ENCODE measurements at places on chromosomes 4 and X. TPM values are rescaled to one million over a fixed set of nuclear protein-coding genes. Genes with fewer than 3 reads are reported as not detected.

Gene DUSP21
- total RNA-seq = not detected

Gene STPG2
- 2.4 TPM for total RNA-seq

Gene SYNPO2
- total RNA-seq = 35.5 TPM

Gene MAP7D2
- total RNA-seq = 61.7 TPM

Gene GPM6B
- 803 TPM for total RNA-seq

Gene COX7B2
- not detected for total RNA-seq

Gene RRH
- total RNA-seq = 2.4 TPM

GRCh38 chr4:182885738-182886077 lies 31.5 kb downstream of the DCTD start:
- DNase-seq = no peak

DNA sequence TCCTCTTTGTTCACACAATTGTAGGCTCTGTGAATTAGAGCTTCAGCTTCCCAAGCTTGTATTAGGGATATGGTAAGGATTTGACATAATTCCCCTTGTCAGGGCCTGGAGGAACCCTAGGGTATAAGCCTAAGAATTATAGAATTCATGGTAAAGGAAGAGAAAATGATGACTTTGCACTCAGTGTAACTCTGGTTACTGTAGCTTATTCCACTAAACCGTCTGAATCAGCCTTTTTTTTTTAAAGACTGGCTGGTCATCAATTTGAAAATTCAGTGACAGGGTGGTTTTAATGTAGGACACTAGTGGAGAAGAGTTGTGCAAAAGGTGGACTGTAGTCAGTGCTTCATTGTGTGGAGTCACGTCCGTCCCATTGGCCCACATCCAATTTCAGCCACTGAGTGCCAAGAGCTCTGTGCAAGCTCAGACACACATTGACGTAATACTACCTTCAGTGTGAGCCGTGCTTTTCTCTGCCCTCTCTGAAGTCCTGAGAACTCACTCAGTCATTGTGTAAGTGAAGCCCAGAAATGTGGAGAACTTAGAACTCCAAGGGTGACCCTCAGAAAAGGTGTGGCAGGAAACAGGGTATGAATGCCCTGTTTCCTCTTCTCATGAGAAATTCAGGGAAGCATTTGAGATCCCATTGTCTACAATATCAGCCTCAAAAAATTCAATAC lies 449.8 kb downstream of the C4orf33 start:
- no peak for DNase-seq

DNA sequence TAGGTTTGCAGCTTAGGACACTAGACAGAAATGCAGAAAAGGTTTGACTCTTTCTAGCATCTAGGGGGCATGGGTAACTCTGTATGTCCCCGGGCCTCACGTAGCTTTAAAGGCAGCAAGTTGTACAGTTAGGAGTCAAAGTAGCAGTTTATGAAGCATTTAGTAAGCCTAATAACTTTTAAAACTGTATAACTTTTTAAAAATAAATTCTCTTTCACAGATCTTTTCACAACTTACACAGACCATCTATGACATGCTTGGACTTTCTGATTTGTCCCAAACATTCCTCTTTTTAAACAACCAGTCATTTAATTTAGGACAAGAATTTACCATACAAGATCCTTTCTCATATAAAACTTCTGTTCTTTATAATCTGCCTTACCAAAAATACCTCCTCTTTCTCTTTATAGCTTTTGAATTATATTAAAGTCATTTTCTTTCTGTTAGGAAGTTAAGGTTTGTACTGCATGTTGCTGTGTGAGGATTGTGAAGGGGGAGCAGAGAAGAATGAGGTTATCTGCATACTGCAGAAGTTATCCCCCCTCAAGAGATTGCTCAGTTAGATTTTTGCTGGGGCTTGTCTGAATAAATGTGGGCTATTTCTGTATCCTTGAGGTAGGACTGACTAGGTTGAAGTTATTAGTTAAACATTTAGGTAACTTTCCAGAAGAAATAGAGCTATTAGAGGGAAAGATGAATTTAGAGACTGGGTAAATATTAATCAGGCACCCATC lies 94.3 kb downstream of the CPE start:
- no peak for DNase-seq

DNA sequence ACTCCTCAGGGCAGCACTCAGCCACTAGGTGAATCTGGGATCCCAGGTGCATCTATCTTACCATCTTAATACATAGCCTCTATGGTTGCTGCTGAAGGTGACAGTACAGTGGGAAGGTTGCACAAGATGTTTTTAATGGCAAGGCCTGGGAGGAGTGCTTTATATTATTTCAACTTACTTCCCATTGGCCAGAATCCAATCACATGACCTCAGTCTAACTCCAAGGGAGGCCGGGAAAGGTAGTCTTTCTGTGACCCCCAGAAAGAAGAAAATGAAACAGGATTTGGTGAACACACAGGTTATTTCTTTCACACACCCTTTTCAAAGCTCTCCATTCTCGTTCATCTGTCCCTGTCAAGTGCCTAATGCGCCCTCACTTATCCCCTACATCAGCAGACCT lies 189.1 kb upstream of the ATP6AP2 start:
- DNase-seq = no peak

- DNase-seq = no peak
Measured at GRCh38 chr4:2792711-2793585, at the start of gene SH3BP2. TSS of gene SH3BP2 (plus strand) at chr4:2793085. CDS start at chr4:2820618, 27,533 bp downstream.

DNA sequence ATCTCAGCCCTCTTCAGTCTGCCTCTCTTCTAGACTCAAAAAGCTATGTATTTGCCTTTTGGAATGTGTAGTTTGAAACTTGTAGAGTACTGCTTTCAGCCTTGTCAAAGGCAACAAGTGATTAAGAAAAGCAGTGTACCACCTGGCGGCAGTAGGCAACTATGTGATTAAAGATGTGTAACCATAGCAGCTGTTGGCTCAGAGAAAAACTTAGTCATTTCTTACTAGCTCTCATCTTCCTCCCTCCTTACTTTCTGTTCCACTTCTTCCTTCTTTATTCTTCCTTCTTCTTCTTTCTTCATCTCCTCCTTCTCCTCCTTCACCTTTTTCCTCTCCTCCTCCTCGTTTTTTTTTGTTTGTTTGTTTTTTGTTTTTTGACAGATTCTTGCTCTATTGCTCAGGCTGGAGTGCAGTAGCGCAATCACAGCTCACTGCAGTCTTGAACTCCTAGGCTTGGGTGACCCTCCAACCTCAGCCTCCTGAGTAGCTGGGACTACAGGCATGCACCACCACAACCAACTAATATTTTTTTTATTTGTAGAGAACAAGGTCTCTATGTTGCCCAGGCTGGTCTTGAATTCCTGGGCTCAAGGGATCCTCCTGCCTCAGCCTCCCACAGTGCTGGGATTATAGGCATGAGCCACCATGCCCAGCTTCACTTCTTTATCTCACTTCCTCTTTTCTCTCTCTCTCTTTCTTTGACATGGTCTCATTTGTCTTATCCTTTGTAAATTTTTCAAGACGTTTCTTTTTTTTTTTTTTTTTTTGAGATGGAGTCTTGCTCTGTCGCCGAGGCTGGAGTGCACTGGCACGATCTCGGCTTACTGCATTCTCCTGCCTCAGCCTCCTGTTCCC lies 32.6 kb downstream of the ABHD18 start:
- DNase-seq = no peak

DNA sequence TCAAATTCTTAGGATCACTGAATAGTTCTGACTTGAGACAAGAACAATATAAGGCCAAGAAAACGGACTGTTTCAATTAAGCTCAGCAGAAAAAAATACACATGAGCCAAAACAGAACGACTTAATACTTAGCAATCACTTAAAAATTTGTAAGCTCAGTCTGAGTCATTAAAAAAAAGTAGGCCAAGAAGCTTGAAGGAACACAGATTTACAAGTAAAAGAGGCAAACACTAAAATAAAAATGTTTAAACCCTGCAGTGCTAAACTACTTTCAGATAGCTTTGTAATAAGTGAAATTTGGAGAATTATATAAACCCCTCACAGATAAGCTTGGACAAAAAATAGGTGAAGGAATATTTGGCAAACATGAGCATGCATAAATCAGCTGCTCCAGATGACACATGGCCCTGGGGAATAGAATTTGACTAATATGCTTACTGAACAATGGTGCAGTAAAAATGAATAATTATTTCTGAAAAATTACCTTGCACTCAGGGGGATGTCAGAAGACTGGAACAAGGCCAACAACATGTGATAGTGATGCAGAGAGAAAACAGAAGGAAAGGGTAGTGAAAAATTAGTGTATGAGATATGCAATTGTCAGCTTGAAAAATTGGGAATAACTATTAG lies 49.6 kb downstream of the LNX1 start:
- no peak for DNase-seq

DNA sequence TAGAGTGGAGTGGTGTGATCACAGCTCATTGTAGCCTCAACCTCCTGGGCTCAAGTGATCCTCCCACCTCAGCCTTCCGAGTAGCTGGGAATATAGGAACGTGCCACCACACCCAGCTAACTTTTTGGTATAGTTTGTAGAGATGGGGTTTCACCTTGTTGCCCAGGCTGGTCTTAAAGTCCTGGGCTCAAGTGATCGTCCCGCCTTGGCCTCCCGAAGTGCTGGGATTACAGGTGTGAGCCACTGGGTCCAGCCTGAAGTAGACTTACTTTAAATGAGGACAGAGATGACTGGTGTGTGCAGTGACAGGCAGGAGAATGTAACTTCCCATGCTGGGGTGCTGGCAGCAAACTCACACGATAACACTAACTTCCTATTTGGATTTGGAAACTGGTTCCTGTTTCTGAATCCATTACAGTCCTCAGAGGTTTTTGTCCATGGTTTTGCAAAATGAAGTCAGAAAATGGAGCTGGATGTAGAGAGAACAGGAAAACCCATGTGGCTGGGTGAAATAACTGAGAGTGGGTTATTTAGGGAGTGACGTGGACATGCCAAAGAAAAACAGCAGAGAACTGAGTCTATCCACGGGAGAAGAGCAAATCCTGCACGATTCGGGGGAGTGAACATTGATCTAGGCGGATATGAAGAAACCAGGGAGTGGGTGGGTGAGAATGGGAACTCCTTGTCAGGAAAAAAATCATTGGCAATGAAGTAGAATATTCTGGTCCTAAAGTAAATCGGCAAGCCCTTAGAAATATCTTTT lies 95.6 kb downstream of the GATB start:
- no peak for DNase-seq

- no peak for DNase-seq
Measured at GRCh38 chr4:159353422-159354116, 250.7 kb downstream of the RAPGEF2 start.

DNA sequence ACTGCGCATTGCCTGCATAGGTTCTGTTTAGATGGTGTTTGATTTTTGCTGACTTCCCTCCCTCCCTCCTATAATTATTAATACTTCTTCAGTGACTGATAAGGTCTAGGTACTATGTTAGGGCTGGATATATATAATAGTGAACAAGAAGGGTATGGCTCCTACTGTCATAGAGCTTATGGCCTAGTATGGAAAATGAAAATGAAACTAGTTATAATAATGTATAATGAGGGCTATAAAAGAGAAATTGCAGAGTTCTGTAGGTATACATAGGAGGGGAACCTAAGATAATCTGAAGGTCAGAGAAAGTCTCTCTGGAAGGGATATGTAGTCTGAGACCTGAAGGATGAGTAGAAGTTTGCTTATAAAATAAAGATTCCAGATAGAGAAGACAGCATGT lies 102.1 kb downstream of the DCK start:
- DNase-seq = no peak

- no peak for DNase-seq
Measured at GRCh38 chr4:131613824-131614216, 1535.3 kb upstream of the PCDH10 start.

DNA sequence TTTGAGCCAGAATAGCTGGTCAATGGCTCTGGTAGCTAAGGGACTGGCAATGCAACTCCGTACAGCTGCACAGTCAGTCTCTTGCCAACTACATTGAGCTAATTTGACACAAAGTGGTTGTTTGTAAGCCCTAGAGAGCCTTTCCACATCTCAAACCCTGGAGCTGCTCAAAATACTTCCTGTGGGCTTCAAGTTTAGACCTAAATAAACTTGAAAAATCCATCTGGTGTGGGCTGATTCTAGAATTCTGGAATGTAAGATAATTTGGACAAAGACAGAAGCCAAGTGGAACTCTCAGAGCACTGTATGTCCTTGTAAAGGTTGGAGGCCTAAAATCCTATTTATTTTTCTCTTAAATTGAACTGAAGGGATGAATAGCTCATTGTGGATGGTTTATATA lies 380.8 kb downstream of the SPRY1 start:
- no peak for DNase-seq

DNA sequence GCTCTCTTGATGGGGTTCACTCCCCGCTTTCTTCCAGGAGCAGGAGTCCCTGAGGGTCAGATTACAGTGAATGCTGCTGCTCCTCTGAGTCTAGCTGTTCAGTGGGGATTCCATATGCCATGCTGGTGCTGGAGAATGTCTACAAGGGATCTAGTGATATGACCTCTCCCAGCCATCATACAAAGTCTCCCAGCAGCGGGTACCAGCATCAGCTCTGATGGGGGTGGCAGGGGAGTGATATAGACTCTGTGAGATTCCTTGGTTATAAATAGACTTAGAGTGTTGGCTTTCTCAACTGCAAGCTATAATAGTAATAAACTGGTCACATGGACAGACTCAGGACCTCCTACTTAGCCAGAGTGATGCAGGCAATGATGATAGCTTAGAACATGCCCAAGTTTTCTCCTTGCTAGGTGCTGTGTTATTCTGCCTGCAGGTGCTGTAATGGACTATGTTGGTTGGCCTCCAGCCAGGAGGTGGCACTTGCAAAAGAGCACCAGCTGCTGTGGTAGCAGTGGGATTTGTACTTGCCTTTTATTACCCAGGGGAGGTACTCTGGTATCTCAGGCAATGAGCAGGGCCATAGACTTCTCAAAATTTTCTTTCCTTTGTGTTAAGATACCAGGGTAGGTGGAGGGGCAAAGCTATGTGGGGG lies 202.9 kb downstream of the CHIC1 start:
- no peak for DNase-seq

- DNase-seq = no peak
Measured at GRCh38 chr4:181601103-181601502, 642.1 kb upstream of the TENM3 start.

- no peak for DNase-seq
Measured at GRCh38 chrX:134158821-134159512, 78.0 kb upstream of the CCDC160 start.

- peak; percentile 2 for DNase-seq
Measured at GRCh38 chrX:153622661-153623309, 23.8 kb upstream of the CCNQ start.

DNA sequence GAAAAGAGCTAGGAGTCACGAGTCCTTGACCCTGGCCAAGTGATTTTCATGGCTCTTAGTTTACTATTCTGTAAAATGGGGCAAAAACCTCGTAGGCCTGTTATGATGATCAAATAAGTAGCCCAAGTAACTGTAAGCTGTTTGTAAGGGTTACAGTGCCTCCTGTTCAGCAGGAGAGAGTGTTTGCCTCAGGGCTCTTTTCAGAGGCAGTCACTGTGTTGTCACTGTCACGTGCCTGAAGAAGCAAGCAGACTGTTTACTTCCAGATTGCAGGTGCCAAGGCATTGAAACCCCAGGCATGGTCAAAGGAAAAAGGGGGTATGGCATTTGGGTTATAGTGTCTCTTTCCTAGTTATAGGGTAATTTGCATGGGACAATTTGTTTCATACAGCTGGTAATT lies 4.5 kb downstream of the RAB39B start:
- no peak for DNase-seq

GRCh38 chrX:137428766-137429591 lies 136.9 kb upstream of the ZIC3 start:
- DNase-seq = no peak
